Upper lobe of left lung (tissue), 6 donors: ENCODE measurements at places on chromosomes 5 and 9. TPM values are rescaled to one million over a fixed set of nuclear protein-coding genes. Genes with fewer than 3 reads are reported as not detected.

- no peak for DNase-seq
These were observed 406.4 kb downstream of the HTR1A start for GRCh38 chr5:63555874-63556273.

DNA sequence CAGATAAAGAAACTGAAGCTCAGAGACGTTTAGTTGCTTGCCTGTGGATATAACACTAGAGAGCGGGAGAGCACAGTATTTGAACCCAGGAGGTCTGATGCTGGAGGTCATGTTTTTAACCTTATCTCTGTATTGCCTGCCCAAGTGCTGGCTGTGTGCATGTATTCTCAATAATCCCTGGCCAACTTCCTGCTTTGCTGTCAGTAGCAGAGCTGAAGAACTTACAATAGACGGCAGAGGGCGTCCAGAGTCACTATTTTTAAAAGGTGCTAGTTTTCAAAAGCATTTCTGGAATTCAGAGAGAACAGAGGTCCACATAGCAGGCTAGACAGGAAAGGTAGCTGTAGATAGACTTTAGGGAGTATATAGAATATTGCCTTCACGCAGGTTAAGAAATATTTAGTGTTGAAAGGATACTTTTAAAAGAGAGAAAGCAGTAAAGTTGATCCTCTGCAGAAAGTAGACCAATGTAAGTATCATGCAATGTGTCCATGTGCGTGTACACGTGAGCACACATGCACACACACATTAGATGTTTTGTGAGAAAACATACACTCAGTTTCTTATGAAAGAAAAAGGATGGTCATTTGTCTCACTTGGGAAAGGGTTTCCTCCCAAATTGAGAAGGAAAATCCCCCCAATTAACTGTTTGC lies 46.3 kb downstream of the PTCD2 start:
- DNase-seq: peak; percentile 66

Gene LCP2
- 68.9 TPM for total RNA-seq

GRCh38 chr5:82931110-82931509 lies 146.1 kb downstream of the TMEM167A start:
- no peak for DNase-seq

Gene MLANA
- not detected for total RNA-seq

DNA sequence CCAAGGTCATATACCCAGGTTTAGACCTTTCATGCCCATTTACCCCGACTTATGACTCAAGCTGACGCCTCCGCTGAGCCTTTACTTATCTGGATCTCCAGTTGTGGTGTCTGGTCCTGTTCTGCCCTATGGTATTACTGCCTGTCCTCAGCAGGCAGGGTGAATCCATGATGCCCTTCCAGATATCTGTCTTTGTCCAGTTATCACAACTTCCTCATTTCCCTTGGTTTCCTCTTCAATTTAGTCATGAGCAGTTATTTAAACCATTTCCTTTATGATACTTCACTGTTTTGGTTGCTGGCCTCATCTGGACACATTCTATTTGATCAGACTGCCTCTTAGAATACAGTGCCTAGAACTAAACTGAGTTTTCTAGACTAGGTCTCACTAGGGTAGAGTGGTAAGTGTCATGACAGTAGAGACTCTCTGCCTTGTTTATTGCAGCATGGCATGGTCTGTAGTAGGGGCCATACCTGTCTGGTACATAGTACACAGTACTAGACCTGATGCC lies 93.3 kb downstream of the MELK start:
- DNase-seq: no peak

Gene GLRA1
- total RNA-seq: not detected

DNA sequence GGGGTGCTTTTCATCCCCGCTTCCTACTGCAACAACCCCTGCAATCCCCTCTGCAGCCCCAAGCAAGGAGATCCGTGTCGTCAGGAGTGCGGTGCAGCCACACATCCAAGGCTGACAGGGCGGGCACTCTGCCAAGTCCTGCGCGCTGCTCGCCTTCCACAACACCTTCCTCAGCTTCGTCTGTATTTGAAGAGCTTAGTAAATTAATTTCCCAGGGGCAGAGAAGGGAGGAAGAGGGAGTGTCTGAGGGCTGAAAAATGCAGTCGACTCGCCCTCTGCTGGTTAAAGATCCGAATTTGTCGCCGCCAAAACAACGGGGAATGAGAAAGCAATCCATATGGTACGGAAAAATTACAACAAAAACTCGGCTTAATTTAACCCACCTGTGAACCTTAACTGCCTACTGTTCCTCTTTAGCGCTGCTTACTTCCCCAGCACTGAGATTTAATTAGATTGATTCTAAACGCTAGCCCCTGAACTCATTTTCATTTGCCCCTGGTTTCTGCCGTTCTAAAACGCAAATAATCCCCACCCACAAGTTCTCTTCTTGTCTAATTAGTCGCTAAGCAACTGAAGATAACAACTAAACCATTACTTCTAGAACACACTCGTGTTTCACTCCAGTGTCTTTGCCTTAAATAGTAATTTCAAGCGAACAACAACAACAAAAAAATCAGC lies 10.9 kb upstream of the PCDHB1 start:
- DNase-seq: peak; percentile 55

DNA sequence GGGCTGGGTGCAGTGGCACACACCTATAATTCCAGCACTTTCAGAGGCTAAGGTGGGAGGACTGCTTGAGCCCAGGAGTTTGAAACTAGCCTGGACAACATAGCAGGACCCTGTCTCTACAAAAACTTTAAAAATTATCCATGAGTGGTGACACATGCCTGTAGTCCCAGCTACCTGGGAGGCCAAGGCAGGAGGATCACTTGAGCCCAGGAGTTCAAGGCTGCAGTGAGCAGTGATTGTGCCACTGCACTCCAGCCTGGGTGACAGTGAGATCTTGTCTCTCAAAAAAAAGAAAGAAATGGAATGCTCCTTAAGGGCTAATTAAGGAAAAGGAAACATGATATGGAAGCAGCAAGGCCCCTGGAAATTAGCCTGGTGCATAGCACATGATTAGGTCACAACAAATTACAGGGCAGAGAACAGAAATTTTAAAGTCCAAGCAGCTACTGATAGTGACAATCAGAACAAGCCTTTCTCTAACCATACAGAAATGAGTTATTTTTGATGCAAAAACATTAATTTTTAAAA lies 19.5 kb downstream of the ANKH start:
- no peak for DNase-seq

DNA sequence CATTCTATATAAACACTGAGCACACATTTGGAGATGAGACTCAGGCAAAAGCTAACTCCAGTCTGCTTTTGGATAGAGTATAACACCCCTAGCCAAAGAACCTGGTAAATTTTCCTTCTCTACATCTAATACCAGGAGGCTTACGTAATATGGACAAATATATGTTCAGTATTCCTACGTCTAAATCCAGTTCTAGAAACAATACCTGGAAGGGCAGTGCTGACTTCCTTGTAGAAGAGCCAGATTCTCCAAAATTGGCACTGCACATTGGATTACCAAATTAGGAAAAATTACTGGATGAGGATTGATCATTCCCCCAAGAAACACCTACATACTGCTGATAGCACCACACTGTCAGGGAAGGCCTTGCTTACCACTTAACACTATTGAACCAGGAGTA lies 247.4 kb downstream of the SAXO1 start:
- DNase-seq: no peak

DNA sequence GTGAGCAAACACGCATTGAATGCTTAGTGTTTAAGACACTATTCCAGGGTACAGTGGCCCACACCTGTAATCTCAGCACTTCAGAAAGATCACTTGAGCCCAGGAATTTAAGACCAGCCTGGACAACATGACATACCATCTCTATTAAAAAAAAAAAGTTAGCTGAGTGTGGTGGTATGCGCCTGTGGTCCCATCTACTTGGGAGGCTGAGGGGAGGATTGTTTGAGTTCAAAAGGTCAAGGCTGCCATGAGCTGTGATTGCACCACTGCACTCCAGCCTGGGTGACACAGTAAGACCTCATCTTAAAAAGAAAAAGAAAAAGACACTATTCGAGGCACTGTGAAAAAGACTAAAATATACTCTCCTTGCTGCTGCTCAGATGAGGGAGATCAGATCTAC lies 240.7 kb downstream of the NR3C1 start:
- no peak for DNase-seq

Gene AGGF1
- 21.2 TPM for total RNA-seq

DNA sequence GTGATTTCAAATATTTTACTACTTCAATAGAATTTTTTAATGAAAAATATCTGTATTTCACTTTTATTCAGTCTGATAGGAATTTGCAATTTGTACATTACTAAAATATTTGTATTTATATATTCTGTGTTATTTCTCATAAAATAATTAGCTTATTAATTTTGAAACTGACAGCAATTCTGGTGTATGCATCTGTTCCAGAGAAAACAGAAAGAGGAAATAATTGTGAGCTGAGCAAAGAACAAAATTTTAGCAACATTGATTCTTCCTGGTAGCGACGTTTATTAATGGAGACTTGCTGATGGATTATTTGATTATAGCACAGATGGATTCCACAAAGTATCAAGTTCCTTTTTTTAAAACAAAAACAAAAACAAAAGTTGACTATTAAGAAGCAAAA lies 61.0 kb downstream of the ST8SIA4 start:
- DNase-seq: no peak

Gene IFNK
- total RNA-seq: not detected

GRCh38 chr5:148491015-148491792 lies 107.4 kb downstream of the FBXO38 start:
- no peak for DNase-seq

Gene TTC16
- total RNA-seq: 1.5 TPM

DNA sequence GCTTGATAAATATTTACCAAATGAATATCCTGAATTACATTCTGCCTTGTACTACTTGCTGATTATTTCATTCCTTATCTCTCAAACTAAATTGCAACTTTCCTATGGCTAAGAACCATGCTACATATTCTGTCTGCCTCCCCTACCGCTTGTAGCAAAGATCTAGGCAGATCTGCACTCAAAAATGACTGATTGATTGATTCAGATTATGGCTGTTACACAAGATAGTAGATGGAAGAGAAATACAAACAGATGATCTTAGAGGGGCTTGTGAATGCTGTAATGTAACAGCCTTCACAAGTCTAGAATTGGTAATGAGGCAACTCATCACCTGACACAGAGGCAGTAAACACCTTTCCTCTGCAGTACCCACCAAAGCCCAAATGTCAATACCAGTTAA lies 446.1 kb downstream of the PRELID2 start:
- DNase-seq: no peak

- DNase-seq: no peak
These were observed 56.8 kb downstream of the TRIO start for GRCh38 chr5:14199902-14200301.

Gene TSSK1B
- not detected for total RNA-seq

DNA sequence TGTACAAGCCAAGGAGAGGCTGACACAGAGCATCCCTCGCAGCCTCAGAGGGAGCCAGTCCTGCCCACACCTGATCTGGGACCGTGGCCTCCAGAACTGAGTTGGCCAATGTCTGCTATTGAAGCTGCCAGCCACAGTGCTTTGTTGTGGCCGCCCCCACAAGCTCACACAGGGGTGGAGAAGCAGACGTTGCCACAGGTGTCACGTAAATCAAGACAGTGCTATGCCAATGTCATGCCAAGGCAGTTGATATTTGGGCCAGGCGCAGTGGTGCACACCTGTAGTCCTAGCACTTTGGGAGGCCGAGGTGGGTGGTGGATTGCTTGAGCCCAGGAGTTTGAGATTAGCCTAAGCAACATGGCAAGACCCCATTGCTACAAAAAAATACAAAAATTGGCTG lies 17.3 kb upstream of the TERT start:
- DNase-seq: no peak

DNA sequence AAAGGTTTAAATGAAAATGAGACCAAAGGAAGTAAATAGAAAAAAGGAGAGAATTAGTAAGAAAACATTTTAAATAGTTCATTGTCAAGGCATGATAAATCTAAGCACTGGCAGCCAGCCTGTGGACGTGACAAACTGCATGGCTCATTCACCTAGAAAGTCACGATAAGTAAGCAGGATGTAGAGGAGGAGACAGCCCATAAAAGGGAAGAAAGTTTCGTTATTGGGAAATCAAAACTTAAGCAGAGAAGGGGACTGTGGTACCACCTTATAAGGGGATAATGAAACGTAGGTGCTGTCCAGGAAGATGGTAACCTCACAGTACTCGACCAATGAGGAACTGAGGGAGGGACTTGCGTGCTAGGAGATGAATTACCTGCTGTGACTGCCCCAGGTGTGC lies 494.5 kb upstream of the GRAMD2B start:
- no peak for DNase-seq

Gene PPP2R2B
- total RNA-seq: 1.2 TPM

Gene SLC9A3
- 2.7 TPM for total RNA-seq

GRCh38 chr9:15276328-15276938 lies 30.6 kb downstream of the TTC39B start:
- DNase-seq: no peak

DNA sequence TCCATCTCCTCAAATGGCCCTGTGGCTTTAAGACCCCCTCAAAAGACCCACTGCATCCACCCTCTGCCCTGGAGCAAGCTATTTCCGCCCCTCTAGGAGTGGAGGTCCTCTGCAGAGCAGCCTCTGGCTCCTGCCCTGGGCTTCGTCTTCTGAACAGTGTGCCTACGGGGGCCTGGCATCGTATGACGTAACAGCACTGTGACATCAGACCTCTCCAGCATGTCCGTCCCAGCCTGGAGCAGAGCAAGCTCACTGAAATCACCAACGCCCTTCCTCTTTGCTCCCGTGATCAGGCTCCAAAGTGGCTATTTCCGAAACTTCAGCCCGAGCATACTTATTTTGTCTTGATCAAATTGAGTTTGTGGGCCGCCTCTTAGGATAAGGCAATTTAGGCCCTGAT lies 69.1 kb upstream of the PTCH1 start:
- DNase-seq: no peak

Gene SIMC1
- 13.6 TPM for total RNA-seq

Gene CLK4
- total RNA-seq: 47.9 TPM

Gene TLX3
- not detected for total RNA-seq

DNA sequence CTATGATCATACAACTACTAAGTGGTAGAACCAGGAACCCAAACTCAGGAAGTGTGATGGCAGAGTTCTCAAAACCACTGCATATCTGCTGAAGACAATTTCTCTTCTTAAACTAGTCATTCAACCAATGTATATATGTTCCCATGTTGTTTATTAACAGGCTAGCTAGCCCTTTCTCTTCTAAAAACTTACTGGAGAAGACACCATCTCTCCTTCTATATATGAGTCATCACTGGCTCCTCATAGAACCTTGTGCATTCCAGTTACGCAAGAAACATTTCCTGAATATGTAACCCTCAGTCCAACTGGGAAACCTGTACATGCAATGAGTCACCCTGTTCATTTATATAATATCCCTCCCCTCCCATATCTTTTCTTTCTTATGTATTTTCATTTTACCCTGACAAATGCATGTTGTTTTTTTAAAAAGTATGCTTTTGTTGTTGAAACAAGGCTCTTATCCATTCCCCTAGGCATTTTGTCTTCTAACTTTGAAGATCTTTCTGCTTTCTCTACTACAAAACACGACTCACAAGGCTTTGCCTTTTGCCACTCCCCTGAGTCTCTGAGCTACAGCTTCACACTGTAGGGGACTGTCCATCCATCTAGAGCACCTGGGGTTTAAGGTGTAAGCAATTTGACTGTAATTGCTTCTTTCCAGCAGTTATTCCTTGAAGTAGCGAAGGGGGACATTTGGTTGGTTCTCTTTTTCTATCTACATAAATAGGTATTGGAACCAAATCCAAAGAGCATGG lies 119.5 kb downstream of the ANXA1 start:
- no peak for DNase-seq

GRCh38 chr9:95104980-95105379 lies 212.5 kb downstream of the FANCC start:
- DNase-seq: no peak
